Activated T-cell treated with anti-CD3 and anti-CD28 coated beads, Interleukin-2, amount 50 U/mL, for 72 hours (primary cell): ENCODE measurements at places on chromosomes 5 and 9. TPM values are rescaled to one million over a fixed set of nuclear protein-coding genes. Genes with fewer than 3 reads are reported as not detected.

The CDKN2B-AS1 gene
- total RNA-seq = 0.70 TPM

The KIF24 gene
- total RNA-seq = 7.4 TPM

The INSL6 gene
- total RNA-seq = not detected

The MLANA gene
- not detected for total RNA-seq

The SHROOM1 gene
- total RNA-seq = 1.1 TPM

DNA sequence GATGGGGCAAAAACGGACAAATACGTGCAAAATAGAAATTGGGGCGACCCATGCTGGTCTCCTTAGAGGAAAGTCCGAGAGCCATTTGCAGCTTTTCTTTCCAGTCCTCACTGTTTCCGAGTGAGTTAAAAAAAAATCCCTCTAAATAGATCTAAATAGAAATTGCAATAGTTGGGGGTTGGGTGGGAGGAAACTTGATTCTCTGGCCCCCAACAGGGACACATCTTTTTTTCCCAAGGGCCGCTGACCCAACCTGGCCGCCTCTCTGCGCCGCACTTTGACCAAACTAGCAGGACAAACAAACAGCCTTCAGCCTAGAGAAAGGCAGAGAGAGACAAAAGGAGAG, 2.8 kb upstream of the NKX2-5 start:
- DNase-seq = no peak
- peak overlapping the region; percentile 72 for H3K27ac ChIP-seq
- peaks cover 99% of the 10 kb centered on the region for H3K27me3 ChIP-seq
- peaks cover 2% of the 10 kb centered on the region for H3K36me3 ChIP-seq
- peaks cover 57% of the 10 kb centered on the region for H3K4me1 ChIP-seq

DNA sequence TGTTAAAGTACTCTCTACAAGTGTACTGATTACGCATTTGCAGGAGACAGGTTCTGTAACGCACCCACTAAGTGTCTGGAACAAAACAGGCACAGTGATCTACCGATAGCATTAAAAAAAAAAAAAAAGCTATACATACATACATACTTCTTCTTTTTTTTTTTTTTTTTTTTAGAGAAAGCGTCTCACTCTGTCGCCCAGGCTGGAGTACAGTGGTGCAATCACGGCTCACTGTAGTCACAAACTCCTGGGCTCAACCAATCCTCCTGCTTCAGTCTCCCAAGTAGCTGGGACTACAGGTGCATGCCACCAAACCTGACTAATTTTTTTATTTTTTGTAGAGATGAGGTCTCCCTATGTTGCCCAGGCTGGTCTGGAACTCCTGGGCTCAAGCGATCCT, 7.6 kb downstream of the KIF24 start:
- no peaks in the 10 kb centered on the region for H3K36me3 ChIP-seq
- H3K27me3 ChIP-seq = no peaks in the 10 kb centered on the region
- no peak for DNase-seq
- no peak overlapping the region for H3K27ac ChIP-seq
- no peaks in the 10 kb centered on the region for H3K4me1 ChIP-seq
- no peak overlapping the region for H3K4me3 ChIP-seq

GRCh38 chr5:172315587-172316493, 32.3 kb upstream of the UBTD2 start:
- DNase-seq = no peak
- no peak overlapping the region for H3K27ac ChIP-seq
- peaks cover 14% of the 10 kb centered on the region for H3K27me3 ChIP-seq
- H3K36me3 ChIP-seq = no peaks in the 10 kb centered on the region
- H3K4me1 ChIP-seq = no peaks in the 10 kb centered on the region

GRCh38 chr5:33312571-33313549, 127.9 kb upstream of the TARS1 start:
- no peak for DNase-seq
- H3K4me3 ChIP-seq = no peak overlapping the region
- no peaks in the 10 kb centered on the region for H3K36me3 ChIP-seq
- H3K27ac ChIP-seq = no peak overlapping the region
- peaks cover 5% of the 10 kb centered on the region for H3K27me3 ChIP-seq

DNA sequence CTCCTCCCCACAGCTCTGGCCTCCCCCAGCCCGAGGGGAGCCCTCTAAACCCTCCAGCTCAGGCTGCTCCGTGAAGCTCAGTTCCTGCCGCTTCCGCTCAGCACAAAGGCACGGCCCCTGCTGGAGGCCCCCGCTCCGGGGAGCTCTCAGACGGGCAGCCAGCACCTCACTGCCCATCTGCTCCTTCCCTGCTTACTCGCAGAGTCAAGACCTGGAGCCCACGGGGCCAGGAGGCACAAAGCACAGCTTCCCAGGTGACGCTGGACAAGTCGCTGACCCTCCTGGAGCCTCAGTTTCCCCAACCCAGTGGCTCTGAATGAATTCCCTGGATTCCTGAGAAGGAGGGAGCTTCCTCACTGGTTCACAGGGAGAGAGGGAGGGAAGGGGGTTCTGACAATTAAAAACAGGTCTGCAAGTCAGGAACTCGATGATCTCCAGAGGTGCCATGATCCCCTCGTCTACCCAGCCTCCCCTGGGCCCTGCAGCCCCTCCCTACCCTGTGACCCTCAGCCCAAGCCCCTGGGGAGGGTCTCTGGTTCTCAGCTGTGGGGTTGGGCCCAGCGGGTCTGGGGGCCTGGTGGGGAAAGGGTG, 36.2 kb downstream of the VAV2 start:
- H3K27ac ChIP-seq = peak overlapping the region; percentile 77
- H3K4me3 ChIP-seq = peak overlapping the region; percentile 73
- H3K27me3 ChIP-seq = no peaks in the 10 kb centered on the region
- peak; percentile 9 for DNase-seq

DNA sequence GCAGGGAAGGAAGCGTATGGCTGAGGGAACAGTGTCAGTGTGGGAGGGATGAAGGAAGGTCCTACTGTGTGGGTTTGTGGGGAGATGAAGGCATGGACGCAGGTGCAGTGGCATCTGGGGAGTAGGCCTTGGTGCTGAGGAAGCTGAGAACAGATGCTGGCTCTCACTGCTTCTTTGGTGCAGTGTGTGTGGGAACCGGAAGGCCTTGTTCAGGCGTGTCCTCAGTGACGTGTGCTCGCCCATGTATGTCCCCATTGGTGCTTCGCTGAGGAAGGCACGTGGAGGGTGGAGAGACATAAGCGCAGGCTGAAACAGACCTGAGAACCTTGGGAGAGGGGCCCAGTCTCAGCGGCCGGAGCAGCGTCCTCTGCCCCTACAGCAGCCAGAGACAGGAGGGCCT, 18.7 kb downstream of the ADAMTS13 start:
- no peaks in the 10 kb centered on the region for H3K27me3 ChIP-seq
- H3K27ac ChIP-seq = no peak overlapping the region
- no peak for DNase-seq
- H3K36me3 ChIP-seq = no peaks in the 10 kb centered on the region
- peaks cover 7% of the 10 kb centered on the region for H3K4me1 ChIP-seq
- no peak overlapping the region for H3K4me3 ChIP-seq

- no peaks in the 10 kb centered on the region for H3K36me3 ChIP-seq
- H3K4me1 ChIP-seq = no peaks in the 10 kb centered on the region
- DNase-seq = no peak
- H3K4me3 ChIP-seq = no peak overlapping the region
Measured at GRCh38 chr9:117392992-117393391, 21.9 kb downstream of the ASTN2 start.

- no peaks in the 10 kb centered on the region for H3K4me1 ChIP-seq
- no peak overlapping the region for H3K4me3 ChIP-seq
- no peak overlapping the region for H3K27ac ChIP-seq
- no peak for DNase-seq
Measured at GRCh38 chr9:16720386-16720785, 150.1 kb downstream of the BNC2 start.

GRCh38 chr9:134344068-134344799, 18.0 kb downstream of the RXRA start:
- H3K4me1 ChIP-seq = peaks cover 10% of the 10 kb centered on the region
- no peaks in the 10 kb centered on the region for H3K36me3 ChIP-seq
- H3K27me3 ChIP-seq = no peaks in the 10 kb centered on the region
- peak; percentile 19 for DNase-seq

DNA sequence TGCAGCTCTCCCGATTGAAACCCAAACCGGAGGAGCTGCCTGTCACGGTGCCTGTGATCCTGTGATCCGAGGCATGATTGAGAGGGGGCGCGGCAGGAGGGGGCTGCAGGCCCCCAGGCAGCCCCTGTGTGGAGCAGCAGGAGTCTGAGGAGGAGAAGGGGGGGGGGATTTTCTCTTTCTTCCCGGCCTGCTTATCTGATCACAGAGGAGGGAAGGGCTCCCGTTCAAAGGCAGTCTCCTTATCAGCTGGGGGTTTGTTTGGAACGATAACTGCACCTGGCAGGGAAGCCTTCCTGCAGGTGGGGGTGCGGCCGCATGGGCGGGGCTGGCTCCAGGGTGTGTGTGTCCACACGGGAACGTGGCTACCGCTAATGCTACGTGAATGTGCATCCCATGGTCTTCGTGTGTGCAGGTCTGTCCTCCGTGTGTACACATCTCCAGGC, 38.4 kb downstream of the LMX1B start:
- no peak for DNase-seq
- H3K4me3 ChIP-seq = no peak overlapping the region
- H3K36me3 ChIP-seq = no peaks in the 10 kb centered on the region
- no peaks in the 10 kb centered on the region for H3K4me1 ChIP-seq
- no peak overlapping the region for H3K27ac ChIP-seq

- H3K4me1 ChIP-seq = no peaks in the 10 kb centered on the region
- no peak overlapping the region for H3K27ac ChIP-seq
- H3K36me3 ChIP-seq = no peaks in the 10 kb centered on the region
Measured at GRCh38 chr5:109496112-109496511, 86.3 kb upstream of the PJA2 start.

DNA sequence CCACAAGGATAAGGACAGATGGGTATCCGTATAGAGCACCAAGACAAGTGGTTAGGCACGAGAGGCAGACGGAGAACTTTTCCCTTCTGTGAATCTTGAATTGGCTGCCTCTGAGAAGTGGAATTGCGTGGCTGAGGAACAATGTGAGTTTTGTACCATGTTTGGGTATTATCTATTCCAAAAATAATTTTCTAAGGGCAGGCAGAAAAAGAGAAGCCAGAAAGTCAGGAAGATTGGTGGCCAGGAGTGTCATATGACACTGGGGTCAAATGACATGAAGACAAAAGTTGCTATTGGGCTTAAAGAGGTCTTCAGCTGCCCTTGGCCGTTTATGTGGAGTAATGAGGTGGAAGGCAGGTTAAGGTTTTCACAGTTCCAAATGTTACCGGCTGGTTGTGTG, 14.5 kb downstream of the HABP4 start:
- H3K27ac ChIP-seq = no peak overlapping the region
- H3K27me3 ChIP-seq = no peaks in the 10 kb centered on the region
- H3K36me3 ChIP-seq = peaks cover 2% of the 10 kb centered on the region
- no peak for DNase-seq
- peaks cover 4% of the 10 kb centered on the region for H3K4me1 ChIP-seq

DNA sequence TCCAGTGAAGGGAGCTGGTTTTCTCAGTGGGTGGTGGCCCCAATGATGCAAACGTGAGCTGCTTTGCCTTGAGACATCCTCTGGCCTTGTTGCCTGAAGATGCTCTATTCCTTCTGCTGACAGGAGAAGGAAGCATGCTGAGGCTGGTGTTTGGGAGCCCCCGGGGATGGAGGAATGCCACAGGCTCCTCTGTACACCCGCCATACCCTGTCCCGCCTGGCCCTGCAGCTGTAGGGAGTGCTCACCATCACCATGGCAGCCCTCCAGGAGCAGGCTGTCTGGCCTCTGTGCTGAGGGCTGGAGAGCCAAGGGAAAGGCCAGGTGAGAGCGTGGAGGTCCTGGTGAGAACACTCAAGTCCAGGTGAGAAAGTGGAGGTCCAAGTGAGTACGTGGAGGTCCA, 134.4 kb downstream of the MRPL36 start:
- H3K36me3 ChIP-seq = no peaks in the 10 kb centered on the region
- H3K4me1 ChIP-seq = no peaks in the 10 kb centered on the region
- no peak overlapping the region for H3K27ac ChIP-seq
- H3K4me3 ChIP-seq = no peak overlapping the region
- DNase-seq = no peak

DNA sequence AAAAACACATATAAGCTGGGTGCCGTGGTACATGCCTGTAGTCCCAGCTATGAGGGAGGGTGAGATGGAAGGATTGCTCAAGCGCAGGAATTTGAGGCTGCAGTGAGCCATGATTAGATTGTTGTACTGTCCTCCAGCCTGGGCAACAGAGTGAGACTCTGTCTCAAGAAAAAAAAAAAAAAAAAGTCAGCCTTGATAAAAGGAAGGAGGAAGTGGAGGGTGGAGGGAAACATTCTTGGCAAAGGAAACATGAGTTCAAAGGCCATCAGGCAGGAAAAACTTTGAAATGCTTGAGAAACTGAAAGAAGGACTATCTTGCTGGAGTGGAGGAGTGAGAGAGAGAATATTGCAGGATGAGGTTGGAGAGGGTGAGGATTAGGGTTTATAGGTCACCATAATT, 18.3 kb upstream of the ANKHD1 start:
- H3K27me3 ChIP-seq = no peaks in the 10 kb centered on the region
- no peak overlapping the region for H3K4me3 ChIP-seq
- no peak overlapping the region for H3K27ac ChIP-seq
- H3K4me1 ChIP-seq = peaks cover 22% of the 10 kb centered on the region
- H3K36me3 ChIP-seq = no peaks in the 10 kb centered on the region

- no peak for DNase-seq
- no peaks in the 10 kb centered on the region for H3K27me3 ChIP-seq
- peaks cover 38% of the 10 kb centered on the region for H3K4me1 ChIP-seq
Measured at GRCh38 chr9:77898864-77899263, 132.7 kb downstream of the GNAQ start.

DNA sequence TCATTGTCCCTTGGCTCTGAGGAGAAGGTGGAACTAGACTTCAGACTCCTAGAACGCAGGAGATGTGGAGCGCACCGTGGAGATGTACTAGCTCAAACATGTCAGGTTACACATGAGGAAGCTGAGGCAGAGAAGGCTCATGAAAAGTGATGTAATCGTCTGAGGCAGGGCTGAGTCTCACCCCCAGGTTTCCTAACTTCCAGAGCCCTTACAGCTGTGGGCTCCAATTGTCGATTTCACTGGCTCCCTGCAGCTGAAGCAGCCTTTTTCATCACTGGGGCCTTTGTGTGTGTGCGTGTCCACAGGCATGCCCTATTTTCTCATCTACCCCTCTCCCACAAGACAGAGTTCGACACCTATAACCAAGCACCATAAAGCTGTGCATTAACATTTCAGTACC, 370.6 kb downstream of the NTRK2 start:
- H3K4me3 ChIP-seq = no peak overlapping the region
- no peaks in the 10 kb centered on the region for H3K36me3 ChIP-seq
- no peak overlapping the region for H3K27ac ChIP-seq
- no peak for DNase-seq
- H3K4me1 ChIP-seq = no peaks in the 10 kb centered on the region

DNA sequence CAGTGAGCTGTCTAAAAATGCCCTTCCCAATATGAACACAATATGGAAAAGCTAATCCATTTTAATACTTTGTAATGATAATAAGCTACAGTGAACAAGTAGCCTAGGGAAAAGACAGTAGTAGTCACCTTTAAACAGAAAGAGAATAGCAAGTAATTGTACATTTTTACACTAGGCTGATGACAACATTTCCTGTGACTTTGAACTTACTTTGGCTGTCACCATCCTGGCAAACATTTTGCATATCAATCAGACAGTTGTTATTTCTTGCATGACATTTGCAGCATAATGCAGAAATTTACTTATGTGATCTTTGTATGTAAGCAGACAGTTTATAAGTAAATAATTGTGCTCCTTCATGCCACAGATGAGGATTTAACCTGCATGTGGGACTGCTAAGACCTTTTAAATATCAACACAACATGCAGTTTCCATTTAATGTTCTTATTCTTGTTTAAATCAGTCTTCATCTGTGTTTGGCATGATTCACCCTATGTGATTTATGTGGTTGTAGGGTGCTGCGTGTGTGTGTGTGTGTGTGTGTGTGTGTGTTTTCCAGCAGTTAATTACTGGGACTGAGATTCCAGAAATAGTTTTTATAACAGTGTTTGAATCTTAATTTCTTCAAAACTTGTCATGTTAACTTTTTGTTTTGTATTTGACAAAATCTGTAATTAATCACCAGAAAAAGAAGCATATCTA, 997.1 kb upstream of the ARRDC3 start:
- no peak for DNase-seq
- H3K4me3 ChIP-seq = no peak overlapping the region
- H3K27ac ChIP-seq = no peak overlapping the region
- H3K27me3 ChIP-seq = no peaks in the 10 kb centered on the region
- no peaks in the 10 kb centered on the region for H3K36me3 ChIP-seq
